ENCODE measurements at places on chromosomes 4 and X.

GRCh38 chrX:42131856-42132255 is 208.5 kb upstream of the CASK start:
- DNase-seq = no peak

DNA sequence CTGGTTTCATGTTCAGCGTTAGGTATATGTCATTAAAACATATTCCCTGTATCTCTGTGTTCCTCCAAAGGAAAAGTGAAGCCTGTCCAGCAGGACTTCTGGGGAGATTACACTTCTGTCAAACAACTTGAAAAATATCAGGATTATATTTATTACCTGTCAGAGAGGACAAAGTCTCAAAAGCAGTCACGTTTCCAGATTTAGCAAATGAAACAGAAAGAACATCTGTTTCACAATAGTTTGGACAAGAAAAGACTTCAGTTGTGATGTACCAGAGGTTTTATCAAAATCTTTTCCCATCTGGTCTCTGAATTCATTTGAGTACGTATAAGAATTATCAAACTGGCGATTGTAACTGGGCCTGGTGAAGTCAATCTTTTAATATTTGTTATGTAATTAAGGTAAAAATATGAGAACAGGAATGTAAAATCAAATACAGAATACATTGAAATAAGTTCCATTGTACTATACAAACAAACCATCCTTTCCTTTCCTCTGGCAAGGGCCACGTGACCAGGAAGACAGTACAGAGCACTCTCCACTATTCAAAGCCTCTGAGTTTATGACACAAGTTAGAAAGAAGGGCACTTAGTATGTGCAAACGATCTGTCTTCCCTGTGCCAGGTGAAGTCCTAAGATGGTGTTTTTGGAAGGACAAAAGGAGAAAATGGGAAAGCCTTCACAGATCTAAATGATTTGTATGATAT is 3.2 kb downstream of the CASP3 start:
- DNase-seq = no peak

DNA sequence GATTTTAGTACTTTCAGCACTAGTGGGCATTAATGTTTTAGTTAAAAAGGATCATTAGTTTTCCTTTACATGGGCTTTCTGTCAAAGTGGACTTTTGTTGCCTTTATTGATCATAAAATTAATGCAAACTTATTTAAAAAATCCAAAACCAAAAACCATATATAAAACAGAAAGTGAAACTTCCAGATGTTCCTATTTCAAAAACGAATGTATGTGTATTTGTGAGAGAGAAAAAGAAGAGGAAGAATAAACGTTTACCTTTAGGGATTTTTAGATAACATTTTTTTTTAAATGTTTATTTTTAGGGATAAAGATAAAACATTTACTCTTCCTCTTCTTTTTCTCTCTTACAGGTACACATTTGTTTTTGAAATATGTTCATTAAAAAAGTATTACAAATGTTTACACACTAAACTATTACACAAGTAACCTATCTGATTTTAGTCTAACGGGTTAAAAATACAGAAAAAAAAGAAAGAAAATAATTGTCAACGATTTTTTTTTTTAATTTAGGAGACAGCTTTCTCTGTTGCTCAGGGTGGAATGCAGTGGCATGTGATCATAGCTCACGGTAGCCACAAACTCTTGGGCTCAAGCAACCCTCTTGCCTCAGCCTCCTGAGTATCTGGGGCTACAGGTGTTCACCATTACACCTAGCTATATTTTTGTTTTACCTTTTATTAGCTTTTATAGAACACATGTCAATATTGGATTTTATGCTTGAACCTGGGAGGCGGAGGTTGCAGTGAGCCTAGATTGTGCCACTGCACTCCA is 16.8 kb upstream of the COX18 start:
- no peak for DNase-seq

GRCh38 chr4:184448821-184449220 is 25.5 kb downstream of the IRF2 start:
- no peak for DNase-seq

DNA sequence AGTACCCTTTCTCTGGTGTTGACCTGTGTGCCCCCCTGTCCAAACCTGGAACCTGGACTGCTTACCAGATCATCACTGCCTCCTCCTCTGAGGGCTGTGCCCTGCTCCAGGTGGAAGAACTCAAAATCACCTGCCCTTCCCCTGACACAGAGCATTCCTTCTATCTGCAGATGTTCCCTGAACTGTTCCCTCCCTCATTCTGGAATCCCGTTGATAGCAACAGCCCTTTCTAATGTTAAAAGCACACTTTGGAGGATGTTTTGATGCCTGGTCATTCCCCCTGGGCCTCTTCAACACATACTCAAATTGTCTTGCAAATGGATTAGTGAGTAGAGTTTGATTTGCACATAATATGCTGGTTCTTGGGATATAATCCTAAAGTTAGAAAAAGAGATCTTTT is 225.8 kb downstream of the FGF13 start:
- no peak for DNase-seq

- no peak for DNase-seq
These were observed 5.8 kb upstream of the DGKQ start for GRCh38 chr4:978957-979701.

- DNase-seq = no peak
These were observed 734.6 kb downstream of the GLUD2 start for GRCh38 chrX:121781991-121782390.

GRCh38 chr4:187921946-187922623 is 73.5 kb upstream of the ZFP42 start:
- no peak for DNase-seq

DNA sequence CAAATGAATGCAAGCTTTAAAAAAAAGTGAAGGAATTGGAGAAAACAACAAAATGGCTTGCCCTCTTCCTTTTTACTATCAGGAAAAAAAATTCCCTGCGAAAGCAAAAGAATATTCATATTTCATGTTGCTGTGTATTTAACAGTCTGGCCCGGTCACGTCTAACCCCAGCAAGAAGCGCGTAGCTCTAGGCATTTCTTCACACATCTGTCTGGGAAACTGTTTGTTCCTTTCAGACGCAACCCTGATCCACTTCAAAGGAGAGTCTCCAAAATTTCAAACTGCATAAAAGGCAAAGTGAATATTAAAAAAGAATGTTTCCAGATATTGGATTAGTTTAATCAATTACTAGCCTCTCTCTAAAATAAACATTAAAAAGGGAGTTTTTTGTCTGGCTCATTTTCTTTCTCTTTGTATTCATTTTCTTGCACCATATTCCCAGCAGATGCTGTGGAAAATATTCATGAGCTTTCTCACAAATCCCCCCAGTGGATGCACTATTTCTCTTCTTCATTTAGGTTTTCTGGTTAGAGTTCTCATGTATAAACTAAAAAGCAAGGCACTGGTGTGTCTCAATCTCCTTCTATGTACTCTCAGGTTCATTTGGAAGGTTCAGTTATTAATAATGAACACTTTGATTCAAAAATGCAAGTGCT is 145.3 kb downstream of the MID1 start:
- DNase-seq = no peak

- DNase-seq = no peak
These were observed 48.1 kb downstream of the SMC1A start for GRCh38 chrX:53374222-53374820.

GRCh38 chrX:38318196-38318595 is 9.1 kb downstream of the RPGR start:
- no peak for DNase-seq

Data from activated T-cell treated with anti-CD3 and anti-CD28 coated beads for 1 hour (primary cell).